ENCODE measurements at places on chromosomes 6 and 20.

DNA sequence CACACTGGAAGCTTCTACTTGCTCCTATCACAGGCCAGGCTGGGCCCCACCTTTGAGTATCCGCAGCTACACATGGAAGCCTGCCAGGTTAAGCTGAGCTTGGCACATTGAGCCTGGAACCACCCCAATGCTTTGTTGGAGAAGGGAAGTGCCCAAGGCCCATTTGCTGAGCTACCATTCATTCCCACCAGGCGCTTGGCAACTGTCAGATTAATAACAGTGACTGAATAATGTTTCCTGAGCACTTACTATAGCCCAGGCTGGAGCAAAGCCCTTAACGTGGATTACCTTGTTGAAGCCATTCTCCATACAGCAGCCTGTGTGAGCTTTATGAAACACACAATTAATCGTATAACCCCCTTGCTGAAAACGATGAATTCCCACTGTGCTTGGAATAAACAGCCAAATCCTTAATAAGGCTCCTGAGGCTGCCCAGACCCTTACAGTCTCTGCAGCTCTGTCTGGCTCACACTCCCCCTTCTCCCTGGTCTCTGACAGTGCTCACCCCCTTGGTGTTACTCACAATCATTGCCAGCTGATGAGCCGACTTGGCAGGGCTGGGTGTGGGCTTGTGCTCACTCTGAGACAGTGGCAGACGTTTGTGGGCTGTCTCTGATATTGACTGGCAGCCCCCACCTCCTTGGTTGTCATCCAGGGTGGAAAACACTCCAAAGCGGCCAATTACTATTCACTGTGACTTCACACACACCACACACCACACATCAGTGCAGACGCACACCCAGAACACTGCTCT is 357.1 kb downstream of the MAFB start:
- DNase-seq = no peak

DNA sequence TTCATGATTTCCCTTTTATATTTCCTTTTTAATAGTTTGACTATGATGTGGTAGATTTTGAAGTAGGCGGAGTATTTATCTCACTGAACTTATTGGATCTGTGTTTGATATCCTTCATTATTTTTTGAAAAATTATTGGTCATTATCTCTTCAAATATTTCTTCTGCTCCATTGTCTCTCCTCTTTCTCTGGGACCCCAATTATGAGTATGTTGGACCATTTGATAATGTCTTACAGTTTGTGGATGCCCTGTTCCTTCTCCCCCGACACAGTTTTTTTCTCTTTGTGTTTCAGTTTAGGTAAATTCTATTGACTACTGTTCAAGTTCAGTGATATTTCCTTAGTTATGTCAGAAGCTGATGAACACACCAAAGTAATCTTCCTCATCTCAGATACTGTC is 49.4 kb upstream of the COL10A1 start:
- no peak for DNase-seq

DNA sequence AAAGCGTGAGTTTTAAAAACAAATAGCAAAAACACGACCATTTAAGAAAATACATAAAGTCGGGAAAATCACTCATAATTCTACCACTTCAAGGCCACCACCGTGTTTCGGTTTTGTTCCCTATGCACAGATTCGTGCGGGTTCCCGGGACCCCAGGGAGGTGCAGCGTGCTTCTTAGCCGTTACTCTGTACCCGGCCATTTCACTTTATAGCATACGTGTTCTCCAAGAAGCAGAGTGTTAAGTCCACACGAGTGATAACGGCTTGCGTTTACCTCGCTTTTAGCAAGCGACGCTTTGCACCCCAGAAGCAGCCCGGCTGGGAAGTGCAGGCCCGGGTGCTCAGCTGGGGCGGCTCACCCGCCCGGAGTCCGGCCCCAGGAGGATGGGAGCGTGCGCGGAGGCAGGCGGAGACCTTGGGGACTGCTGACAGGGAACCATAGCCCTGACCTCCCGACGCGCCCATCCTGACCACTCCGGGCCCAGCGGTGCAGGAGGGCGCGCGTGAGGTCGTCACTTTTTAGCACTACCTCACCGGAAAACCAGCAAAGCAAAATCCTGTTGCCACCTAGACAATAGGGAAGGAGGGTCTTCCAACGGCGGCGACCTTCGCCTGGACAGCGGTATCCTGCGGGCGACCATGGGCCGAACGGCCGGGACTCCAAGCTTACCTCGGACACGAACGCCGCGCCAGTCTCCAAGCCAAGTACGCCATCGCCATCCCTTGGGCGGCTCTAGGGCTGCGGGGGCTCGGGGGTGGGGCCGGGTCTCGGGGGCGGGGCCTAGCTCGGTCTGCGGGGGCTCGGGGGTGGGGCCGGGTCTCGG is at the start of gene ECI2:
Gene ECI2 (minus strand): TSS at position 735 of the 824 bp plus-strand sequence. CDS start 15 bp downstream, at position 720.
- peak; percentile 72 for DNase-seq

DNA sequence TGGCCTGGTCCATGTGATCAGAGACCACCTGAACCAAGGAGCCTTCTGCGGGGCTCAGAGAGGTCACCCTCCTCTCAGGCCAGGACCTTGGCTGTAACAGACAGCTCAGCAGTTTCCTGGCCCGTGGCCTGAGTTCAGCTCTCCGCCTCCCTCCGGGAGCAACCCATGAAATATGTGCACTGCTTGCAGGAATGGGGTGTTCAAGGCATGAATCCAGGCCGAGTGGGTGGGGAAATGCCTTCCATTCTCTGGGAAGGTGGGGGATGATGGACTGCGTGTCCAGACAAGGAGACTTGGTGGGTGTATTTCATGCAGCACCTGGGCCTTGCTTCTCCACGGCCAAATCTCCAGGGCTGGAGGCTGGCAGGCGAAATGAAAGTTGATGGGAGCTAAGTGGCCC is 46.0 kb downstream of the SIRPA start:
- DNase-seq = no peak

DNA sequence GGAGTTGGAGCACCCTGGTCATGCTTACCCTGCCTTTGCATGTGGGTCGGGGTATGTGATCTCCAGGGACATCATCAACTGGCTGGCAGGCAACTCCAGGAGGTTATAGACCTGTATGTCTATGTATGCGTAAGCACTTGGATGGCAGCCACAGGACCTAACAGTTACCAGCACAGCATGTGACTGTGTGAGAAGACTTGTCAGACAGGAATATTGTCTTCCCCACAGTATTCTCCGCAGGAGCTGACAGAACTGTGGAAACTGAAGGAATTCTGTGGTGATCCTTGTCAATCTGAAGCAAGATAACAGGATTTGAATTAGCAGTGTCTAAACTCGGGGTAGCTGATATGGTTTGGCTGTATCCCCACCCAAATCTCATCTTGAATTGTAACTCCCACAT is 59.2 kb downstream of the TMEM244 start:
- no peak for DNase-seq

DNA sequence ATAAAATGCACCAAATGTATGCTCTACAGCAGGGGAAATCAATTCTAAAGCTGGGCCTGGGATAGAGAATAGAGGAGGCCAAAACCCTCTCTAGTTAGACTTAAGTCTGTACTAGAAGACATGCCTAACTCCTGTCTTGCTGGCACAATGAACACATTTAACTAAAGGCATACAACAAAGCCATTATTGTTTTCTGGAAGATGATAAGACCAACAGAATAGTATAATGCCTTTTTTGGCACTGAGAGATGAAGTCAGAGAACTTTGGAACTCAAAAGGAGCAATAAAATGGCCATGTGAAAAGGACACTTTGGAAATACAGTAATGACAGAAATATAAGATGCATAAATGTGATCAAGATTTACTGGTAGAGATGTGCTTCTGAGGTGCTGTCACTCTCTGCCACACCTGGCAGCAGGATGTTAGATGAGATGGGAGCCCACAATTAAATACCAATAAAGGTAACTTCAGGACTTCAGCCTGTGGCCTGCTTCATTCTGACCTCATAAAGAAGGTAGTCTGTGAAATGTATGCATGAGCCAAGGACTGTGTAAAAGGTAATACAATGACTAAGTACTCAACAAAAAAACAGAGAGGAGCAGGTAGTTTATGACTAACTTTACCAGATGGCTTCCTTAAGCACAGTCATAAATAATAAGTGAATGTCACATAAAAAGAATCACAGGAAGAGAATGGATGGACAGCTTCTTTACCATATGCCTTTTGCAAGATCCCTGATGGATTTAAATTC is 333.4 kb downstream of the BCKDHB start:
- DNase-seq = no peak

- DNase-seq = peak; percentile 53
Measured at GRCh38 chr6:28648035-28648877, 122.6 kb downstream of the GPX5 start.

DNA sequence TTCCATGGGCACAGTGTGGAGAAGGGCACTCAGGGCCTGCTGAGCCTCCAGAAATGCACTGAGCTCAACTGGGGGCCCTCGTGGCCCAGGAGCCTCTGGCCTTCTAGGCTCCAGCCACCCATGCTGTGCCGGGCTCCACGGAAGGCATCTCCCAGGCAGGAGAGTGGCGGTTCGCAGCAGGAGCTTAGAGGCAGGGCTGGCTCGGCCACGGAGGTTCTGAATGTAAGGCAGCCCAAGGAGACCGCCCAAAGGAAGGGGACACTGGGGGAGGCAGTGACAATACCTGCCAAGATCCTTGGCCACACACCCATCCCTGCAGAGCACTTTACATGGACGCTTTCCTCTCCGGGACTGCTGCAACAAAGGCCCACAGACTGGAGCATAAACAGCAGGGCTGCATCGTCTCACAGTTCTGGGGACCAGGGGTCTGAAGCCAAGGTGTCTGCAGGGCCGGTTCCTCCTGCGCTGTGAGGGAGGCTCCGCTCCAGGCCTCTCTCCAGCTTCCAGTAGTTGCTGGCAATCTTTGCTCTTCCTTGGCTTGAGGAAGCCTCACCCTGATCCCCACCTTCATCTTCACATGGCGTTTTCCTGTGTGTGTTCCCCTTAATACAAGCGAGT is 128.2 kb upstream of the CDH4 start:
- DNase-seq = no peak

DNA sequence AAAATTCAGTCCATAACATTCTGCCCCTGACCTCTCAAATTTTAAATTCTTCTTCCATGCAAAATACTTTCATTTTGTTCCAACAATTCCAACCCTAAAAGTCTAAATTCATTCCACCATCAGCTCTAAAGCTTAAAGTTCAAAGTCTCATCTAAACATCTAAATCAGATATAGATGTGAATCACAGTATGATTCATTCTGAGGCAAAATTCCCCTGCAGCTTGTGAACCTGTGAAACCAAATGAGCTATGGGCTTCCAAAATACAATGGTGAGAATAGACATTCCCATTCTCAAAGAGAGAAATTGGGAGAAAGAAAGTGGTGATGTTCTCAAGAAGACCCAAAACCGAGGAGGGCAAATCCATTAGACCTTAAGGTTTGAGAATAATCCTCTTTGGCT is 309.8 kb downstream of the HIVEP2 start:
- no peak for DNase-seq
